Kidney epithelial cell (primary cell): ENCODE measurements at places on chromosomes 12 and 14.

DNA sequence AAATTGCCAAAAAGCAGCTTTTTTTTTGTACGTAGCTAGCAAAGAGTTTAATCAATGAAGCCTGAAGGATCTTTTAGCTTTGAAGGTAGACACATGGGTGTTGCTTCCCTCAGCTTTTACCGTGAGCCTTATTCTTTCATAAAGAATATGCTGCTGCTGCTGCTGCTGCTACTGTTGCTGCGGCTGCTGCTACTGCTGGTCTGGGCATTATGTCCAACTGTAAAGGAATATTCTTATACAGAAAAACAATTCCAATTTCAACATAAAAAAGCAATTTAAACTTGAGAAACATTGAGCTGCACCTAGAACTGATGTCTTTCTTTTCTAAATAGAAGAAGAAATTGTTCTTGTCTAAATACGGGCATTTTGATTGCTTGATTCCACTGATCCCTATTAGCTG, 38.9 kb upstream of the PPP1R12A start:
- no peak for DNase-seq

DNA sequence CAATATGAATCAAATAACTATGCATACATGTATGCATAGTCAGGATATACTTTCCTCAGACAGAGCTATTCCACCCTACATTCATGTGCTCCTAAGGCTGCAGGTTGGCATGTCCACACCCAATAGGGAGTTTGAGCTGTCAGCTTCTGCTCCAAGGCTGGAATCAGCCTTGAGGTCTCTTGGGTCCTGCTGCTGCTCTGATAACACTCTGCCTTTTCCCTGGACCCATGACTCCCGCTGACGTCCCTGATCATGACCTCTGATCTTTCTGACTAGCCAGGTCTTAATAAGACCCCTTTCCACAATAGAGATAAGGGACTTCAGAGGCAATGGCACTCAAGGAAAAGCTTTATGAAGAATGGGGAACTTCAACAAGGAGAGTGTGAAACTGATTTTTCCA, 5.7 kb downstream of the PITPNM2 start:
- DNase-seq: no peak

- DNase-seq: no peak
Observed at GRCh38 chr14:97077687-97078086, 280.5 kb downstream of the VRK1 start.

DNA sequence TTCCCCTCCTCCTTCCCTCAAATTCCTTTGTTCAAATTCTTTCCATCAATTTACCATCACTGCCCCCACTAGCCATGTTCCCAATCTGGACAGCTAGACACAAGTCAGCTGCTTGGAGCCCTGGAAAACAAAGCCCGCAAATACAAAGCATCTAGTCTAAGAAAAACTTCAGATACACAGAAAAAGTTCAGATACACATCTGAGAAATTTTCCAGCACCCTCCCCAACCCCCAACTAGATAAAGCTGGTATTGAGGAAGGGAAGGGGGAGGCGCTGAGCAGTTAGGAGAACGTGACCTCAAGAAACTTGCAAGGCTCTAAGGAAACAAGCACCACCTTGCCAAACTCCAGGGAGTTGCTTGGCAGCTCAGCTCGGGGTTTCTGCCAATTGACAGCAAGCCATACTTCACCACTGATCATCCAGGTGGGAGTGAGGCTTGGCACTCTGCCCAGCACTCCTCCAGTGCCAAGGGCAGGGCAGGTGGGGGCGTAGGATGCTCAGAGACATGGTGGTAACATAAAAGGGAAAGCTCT, 5.1 kb upstream of the CNIH1 start:
- DNase-seq: no peak

- no peak for DNase-seq
Observed at GRCh38 chr12:133130808-133131128, 341 bp downstream of the ZNF10 start.

GRCh38 chr12:28017126-28017872, 44.8 kb upstream of the PTHLH start:
- DNase-seq: no peak

DNA sequence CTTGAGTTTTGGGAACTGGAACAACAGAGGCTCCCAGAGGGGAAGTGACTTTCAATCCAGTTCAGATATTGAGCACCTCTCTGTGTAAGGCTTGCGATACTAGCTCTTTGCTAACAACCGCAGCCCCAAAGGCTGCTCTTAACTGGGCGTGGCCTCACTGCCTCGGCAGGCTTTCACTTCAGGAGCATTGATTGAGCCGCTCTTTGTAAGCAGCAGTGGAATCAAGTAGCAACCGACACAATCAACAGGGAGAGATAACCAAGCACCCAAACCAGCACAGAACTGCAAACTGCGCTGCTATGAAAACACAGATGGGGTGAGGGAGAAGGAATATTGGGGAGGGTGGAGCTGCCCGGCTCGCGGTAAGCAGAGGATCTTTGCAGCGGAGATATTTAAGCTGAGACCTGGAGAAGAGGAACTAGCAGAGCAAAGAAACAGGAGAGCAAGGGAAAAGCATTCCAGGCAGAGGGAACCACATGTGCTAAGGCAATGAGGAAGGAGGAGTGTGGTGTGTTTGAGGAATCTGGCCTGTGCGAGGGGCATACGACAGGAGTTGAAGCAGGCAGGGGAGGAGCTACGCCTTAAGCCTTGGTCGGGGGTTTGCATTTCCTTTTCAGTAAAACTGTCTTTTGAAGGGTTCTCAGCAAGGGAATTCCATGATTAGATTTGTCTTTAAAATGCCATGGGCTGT, 17.3 kb upstream of the YY1 start:
- DNase-seq: no peak

GRCh38 chr12:112004041-112004440, 8.9 kb downstream of the TMEM116 start:
- DNase-seq: no peak

- no peak for DNase-seq
Observed at GRCh38 chr12:12909995-12910420, 18.6 kb downstream of the GPRC5A start.

DNA sequence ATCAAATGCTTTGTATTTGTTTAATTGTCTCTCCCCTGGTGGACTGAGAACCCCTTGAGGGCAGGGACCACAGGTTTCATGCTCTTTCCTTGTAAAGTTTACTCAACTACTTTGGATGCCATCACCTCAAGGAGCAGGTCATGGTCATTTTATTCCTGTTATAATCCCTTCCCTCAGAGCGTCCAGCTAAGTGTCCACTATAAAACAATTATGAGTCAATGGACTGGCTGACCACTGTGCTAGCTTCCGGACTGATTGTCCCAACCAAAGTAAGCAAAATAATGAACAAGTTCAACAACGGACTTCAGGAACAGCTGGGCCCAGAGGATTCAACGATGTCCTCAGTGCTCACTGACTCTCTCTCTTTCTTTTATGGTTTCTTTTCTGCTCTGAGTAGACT, 18.2 kb downstream of the AK7 start:
- DNase-seq: no peak
